Erythroblast (primary cell): ENCODE measurements at places on chromosomes 7 and 10.

GRCh38 chr10:88289342-88289741 is 293.8 kb downstream of the RNLS start:
- no peak for DNase-seq

DNA sequence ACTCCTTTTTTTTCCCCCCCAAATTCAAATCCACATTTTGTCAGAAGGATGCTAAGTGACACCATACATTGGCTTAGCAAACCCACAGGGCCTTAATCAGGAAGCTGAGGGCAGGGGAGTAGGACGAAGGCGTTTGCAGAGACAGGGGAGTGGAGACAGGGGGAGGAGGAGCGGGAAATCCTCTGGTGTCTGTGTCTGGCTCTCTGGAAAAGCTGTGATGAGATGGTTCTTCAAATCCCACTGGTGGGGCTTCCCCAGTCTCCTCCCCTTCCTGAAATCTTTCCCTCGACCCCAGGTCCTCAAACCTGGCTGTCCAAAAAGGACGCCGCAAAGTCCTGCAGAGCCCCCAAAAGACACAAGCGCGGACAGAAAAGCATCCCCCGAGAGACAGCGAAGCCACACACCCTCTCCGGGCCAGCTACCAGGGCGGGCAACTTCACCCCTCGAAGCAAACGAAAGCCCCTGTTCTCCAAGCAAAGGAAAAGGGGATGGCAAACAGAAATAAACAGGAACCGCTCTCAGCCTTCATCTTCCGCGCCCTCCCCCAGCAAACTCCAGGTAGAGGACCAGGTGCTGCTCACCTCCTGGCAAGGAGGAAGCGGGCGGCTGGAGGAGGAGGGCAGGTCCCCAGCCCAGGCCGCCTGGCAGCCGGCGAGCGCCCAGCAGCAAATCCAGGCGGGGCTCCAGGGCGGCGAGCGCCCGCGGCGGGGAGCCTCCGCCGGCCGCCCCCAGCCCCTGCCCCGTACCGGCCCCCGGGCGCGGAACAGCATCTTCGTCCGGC is 520 bp downstream of the ELAPOR2 start:
- peak; percentile 30 for DNase-seq

- no peak for DNase-seq
Observed at GRCh38 chr7:131949659-131950058, 393.2 kb upstream of the PODXL start.

- DNase-seq = peak; percentile 66
Observed at GRCh38 chr10:50393784-50394467, 142.6 kb upstream of the ASAH2 start.

GRCh38 chr10:11330383-11331045 is 280.9 kb downstream of the USP6NL start:
- DNase-seq = no peak

GRCh38 chr7:92740700-92741126 is 95.7 kb downstream of the CDK6 start:
- no peak for DNase-seq

GRCh38 chr10:51206500-51206899 is 132.2 kb downstream of the PRKG1 start:
- DNase-seq = no peak

GRCh38 chr7:156998988-156999957 is 11.2 kb downstream of the MNX1 start:
- DNase-seq = no peak

GRCh38 chr7:96311967-96312366 is 9.9 kb downstream of the SLC25A13 start:
- peak; percentile 4 for DNase-seq

DNA sequence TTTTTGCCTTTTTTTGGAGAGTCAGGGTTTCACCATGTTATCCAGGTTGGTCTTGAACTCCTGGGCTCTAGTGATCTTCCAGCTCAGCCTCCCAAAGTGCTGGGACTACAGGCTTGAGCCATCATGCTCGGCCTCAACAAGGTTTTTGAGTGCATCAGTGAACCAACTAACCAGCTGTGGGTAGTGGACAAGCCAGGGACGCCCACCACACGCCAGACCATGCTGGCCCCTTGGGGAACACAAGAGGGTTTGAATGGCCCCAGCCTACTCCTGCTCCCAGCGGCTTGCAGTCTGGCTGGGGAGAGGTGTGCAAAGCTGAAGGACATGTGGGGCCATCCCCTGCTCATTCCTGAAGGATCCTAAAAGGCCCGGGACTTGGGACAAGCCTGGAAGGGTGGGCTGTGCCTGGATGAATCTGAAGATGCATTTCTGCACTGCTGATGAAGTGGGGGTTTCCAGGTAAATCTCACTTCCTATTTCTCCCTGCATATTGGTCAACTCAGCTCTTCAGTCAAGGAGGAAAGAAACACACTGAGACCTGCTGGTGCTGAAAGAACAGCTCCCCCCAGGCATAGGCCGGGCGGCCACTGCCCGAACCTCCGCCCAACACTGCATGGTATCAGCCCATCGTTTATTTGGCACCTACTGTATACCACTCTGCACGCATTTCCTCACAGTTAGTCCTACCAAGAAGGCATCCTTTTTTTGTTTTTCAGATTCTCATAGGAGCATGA is 6.9 kb downstream of the MMD2 start:
- peak; percentile 7 for DNase-seq

DNA sequence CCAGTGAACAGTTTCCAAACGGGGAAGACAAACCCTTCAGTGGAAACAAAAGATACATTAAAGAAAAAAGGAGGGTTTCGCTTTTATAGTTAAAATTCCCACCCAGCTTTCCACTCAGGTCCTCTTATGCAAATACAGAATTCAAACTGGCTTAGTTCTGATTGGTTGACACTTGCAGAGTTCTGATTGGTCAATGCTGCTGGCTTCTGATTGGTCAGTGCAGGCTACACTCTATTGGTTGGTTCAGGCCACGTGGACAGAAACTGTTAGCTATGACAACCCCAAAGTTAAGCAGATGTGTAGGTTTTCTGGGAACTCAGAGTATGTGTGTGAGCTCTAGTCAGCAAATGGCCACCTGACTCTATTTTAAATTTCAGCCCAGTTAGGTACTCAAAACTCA is 80.0 kb downstream of the FBXL13 start:
- DNase-seq = no peak

GRCh38 chr7:99465421-99465768 is 572 bp downstream of the ATP5MF start:
- DNase-seq = no peak

DNA sequence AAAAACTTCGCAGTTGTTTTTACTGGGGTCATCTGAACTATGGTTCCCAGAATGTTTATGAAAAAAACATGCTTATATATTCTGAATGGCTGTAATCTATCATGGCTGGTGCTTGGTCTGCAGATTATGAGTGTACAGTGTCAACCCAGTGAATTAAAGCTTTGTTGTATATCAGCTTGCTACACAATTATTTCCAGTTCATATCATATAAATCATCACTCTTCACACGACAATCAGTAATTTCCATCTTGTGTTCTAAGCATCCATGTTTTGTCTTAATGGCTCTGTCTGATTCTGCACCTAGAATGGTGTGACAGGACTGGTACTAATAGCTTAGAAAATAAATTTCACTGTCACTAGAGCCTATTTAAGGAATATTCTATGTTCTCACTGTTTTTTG is 83.6 kb downstream of the CABCOCO1 start:
- no peak for DNase-seq

DNA sequence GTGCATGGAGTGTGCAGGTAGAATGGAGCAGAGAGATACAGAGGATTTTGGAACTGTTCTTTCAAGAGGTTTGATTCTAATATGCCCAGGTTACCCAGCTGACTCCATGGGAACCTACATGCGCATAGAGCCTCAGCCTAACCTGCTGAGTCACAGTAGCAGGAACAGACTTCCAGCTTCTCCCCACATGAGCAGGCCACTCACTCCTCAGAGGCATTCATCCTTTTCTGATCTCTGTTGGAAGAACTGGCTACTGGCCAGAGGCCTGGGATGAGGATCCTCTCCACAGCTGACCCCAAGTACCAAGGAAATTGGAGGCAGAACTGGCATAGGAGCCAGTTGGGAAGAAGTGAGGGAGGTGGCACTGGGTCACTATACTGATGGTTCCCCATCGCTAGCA is 17.9 kb upstream of the CCSER2 start:
- DNase-seq = no peak

GRCh38 chr10:92304061-92304460 is 13.1 kb downstream of the MARCHF5 start:
- DNase-seq = no peak

DNA sequence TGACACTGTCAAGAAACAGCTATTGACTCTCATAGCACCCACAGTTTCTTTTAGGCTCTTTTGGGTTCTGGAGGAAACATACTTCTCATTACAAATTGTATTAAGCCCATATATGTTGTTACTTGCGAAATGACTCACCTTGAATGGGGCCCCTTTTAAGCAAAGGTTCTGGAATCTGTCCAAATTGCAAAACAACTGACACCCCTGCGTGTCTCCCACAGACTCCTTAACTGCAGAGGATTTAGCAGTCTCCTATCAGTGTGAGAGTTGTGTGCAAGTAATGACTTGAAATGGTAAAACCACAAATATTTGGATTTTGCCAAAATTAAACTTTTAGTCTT is 192.3 kb downstream of the DNAJC1 start:
- DNase-seq = no peak

DNA sequence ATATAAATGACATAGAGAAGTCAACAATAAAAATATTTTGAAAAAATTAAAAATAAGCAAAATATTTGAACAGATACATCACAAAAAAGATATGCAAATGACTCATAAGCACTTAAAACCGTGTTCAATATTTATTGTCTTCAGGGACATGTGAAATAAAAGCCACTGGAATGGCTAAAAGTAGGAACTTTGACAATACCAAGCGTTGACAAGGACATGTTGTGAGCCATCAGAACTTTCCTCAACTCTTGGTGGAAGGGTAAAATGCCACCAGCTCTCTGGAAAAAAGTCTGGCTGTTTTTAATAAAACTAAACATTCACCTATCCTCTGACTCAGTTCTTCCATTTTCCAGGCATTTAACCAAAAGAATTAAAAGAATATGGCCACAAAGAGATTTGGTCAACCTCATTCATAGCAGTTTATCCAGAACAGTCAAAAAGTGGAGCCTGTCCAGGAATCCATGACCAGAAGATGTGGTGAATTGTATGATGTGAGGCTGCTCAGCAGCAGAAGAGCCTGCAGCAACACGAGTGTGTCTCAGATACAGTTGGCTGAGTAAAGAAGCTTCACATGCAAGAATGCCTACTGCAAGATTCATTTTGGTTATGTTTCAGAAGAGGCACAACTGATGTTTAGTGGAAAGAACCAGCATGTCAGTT is 7.1 kb upstream of the KLF6 start:
- DNase-seq = no peak

GRCh38 chr7:1247527-1248041 is 14.9 kb downstream of the UNCX start:
- no peak for DNase-seq

DNA sequence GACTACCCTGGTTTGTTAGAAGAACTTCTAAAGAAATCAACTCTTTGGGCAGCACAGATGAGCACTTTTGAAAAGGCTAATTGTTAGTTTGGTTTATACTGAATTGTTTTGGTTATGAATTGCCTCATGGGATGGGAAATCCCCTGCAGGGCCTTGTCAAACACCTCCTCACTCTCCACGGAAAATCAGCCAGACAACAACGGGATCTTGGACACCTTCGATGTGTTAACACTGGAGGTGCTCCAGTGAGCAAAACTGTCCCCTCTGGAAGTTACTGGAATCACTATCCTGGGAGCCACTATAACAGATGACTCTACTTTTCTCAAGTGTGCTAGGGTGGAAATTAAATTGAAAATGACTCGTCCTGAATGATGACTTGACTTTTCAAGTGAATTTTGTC is 38.7 kb downstream of the CDK6 start:
- no peak for DNase-seq

GRCh38 chr10:98376485-98376884 is 38.5 kb downstream of the PYROXD2 start:
- DNase-seq = no peak

DNA sequence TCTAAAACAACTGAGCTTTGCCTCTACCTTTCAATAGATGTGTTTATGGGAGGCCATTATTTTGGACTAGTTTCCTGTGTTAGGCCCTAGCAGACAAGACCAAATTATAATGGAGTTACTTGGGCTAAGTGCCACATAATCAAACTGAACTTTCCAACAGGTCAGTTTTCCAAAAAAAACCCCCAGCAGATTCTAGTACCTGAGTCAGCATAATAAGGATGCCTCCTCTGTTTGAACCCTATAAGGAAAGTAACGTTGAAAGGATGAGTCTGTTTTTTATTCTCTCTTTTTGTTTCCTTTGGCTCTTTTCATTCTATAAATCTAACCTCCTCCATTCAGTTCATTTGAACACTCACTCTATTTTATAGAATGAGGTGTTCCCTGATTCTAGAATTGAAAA is 148.1 kb upstream of the FAM3C start:
- DNase-seq = no peak

DNA sequence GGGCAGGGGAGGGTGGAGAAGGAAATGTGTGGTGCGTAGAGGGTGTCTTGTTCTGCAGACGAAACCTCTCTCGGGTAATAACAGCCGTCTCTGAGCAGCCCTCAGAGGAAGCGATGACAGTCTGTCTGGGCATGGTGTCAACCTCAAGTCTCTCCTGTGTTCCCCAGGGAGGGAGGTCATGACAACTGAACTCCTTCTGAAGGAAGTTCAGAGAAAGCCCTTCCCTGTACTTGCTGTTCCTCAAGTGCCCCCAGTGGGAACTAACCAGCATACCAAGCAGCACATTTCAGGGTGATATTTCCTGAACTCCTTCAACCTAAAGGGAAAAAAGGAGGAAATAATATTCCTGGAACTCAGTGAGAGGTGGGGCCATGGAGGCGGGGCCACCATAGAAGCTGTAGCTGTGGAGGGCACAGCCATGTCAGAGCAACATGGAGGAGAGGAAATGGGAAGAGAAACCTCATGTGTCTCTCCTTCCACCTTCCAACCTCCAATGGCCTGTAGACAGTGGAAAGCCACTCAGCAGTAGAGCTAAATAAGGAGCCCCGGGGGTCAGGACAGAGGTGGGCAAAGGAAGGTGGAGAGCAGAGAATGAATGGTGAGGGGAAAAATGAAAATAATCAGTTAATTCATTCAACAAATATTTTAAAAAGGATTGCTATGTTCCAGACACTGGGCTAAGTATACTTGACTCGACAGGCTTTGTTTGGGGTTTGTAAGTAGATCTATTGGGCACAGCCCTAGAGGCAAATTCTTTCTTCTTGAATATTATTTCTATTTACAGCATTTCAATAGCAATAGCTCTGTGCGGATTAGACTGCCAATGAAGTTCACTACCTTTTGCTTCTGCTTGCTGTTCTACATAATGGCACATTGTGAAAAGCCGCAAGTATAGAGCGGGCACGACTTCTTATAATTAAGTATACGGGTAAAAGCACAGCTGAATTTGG is 61.0 kb upstream of the AOAH start:
- no peak for DNase-seq

DNA sequence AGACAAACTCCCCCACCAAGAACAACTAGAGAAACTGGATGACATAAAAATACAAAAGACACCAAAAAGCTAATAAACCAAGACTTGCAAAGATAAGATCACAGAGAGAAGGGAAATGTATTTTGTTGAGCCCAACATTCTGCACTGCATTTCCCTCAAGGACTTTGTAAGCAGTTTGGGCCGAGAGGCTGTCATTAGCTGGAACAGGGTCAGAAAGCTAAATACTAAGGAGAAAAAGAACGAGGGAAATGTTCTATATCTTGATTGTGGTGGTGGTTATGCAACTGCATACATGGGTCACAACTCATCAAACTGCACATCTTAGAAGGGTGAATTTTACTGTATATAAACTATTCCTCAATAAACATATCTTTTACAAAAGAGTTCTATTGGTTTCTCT is 315.0 kb downstream of the IPMK start:
- DNase-seq = no peak
